Cortex of kidney (tissue), 1 donor: ENCODE measurements at places on chromosomes 5 and 9.

DNA sequence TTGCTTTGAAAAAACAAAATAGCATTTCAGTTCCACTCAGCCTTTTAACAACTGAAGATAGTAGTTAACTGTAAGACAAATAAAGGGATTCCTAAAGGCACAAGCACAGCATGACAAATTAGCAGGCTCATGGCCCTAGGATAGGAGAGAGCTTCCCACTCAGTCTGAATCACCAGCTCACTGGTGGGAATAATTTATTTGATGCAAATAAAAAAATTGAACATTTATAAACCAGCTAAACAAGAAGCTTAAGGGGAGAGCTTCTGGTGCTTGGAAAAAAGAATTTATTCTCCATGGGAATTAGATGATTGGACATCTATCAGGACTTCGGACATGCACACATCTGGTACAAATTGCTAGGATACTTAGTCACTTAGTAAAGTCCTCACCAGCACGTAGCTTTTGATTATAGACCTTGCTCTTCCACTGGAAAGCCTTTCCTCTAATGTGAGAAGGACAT lies 294.1 kb upstream of the TNC start:
- no peak for DNase-seq

DNA sequence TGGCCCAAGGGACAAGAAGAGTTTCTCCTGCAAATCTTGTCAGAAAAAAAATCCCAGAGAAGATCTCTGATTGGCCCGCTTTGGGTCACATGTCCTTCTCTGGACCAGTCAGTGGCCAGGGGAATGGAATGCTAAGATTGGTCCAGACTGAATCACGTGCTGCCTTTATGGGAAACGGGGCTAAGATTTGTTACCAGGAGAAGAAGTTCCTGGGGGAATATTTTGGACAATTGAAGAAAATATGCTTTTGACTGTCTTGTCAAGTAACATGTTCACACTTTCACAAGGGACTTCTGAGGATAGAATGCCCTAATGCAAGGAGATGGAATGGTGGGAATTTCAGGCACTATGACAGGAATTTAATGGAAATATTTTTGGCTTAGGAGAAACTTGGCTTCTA lies 74.1 kb upstream of the SH3PXD2B start:
- DNase-seq, result no peak

DNA sequence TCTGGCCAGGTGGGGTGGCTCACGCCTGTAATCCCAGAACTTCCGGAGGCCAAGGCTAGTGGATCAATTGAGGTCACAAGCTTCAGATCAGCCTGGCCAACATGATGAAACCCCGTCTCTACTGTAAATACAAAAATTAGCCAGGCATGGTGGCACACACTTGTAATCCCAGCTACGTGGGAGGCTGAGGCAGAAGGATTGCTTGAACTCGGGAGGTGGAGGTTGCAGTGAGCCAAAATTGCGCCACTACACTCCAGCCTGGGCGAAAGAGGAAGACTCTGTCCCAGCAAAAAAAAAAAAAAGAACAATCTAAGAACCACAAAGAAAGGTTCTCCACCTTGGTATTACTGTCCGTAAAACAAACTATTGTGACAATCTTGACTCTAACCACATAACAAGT lies 9.7 kb downstream of the MYO10 start:
- DNase-seq, result no peak

- DNase-seq, result no peak
Observed at GRCh38 chr5:172451771-172452197, 2.5 kb downstream of the SH3PXD2B start.

DNA sequence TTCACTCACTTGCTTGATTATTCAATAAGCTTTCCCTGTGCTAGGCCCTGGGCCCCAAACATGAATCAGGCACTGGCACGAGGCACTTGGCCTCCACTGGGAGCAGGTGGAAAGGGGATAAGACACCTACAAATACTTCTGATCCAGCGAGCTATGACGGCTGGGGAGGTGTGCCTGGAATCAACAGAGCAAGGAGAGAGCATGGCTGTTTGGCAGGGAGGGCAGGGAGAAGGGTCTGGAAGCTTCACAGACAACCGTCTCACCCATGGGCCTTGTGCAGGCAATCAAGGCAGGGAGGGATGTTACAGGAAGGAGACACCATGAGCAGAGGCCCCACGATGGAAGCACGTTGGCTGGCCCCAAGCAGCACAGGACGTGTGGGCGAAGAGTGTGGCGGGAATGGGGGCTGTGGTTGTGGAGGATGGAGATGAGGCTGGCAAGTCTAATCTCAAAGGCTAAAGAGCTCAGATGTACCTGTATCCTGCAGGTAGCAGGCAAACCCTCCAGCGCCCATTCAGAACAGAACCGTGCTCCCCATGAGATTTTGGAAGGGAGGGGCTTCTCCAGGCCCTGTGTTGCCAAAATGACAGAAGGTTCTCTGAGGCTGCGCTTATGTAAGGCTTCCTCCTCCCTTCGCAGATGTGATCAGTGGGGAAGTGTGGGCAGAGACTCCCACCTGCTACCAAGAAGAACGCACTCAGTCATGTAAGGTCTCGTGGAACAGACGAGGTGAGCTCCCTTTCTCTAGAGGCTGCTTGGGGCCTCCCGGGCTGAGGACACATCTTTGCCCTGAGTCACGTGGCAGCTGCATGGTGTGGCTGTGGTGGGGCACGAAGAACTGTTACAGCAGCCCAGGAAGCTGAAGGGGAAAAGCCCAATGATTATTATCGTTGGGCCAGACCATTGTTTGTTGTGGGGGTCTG lies 189.7 kb downstream of the DAB2IP start:
- no peak for DNase-seq

GRCh38 chr5:855771-856530 lies 5.2 kb upstream of the ZDHHC11 start:
- DNase-seq, result no peak

GRCh38 chr9:98821831-98822230 lies 14.4 kb downstream of the GALNT12 start:
- DNase-seq, result no peak

DNA sequence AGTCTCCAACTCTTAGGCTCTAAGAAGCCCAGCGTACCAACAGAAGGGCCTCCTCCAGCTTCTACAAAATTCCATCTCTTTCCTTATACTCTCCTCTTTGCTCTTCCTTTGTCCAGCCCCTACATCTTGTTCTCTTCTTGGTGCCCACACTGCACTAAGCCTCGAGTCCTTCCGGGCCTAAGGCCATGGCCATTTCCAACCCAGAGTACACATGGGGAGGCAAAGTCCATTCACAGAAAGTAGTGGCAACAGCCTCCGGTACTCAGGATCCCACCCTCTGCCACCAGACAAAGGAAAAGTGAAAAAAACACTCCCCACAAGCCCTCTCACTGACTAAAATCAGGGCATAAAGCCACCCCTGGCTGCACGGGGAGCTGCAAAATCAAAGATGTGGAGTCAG lies 60.3 kb downstream of the SAXO1 start:
- no peak for DNase-seq

DNA sequence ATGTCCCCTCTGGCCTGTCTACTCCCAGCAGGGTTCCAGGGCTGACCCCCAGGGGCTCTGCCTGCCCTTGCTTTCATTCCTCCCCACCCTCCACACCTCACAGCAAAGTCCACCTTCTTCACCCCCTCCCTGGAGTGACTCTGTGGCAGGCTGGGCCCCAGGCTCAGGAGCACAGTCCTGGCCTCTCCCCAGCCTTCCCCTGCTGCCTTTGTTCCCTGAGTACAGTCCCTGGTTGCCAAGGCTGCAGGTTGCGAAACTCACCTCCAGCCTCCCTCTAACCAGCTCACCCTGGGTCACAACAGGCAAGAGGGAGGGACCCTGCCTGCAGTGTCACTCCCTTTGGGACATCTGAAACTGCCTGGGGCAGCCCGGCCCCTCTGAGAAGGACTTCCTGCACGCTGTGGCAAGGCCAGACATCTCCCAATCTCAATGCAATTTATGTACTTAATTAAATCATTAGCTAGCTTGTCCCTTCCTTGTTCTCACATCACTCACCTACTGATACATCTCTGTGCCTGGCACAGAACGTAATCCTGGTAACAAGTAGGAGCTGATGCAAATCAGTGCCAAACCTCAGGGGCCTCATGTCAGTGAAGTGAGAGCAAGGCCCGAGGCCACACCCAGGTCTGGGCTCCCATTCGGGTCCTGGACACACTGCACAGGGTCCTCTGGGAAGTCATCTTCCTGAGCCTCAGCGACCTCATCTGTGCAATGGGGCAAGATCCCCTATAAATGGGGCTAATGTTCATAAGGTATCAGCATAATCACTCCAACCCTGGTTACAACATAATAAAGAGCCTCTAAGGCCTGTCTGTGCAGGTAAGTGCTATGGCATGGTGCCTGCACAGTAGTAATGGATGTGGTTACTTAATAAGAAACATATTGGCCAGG lies 27.3 kb upstream of the TRIM14 start:
- DNase-seq, result no peak

DNA sequence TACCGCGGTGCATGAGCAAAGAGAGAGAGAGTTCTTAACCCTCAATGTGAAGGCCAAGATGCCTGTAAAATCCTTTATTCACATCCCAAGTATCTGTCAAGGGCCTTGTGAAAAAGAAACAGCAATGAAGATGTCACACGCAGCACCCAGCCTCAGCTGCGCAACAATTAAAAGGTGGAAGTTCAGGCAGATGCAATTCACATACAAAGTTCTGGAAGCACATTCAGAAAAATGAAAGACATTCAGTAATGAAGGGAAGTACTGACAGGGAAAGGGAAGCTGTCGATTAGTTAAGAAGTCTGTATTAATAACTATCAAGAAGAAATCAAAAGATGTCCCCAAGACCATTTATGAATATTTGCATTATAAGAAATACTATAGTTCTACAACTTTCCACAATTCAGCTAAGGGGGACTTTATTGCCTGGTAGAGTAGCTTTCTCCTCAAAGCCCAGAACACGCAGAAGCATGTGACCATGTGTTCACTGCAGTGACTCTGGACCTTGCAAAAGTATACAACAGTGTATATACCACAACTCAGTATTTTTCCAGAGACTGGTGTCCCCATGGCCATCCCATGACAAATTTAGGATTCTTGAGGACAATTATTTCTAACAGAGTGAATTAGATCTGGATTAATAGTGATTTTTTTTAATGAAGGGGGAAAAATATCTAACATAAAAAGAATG lies 137.5 kb downstream of the CDK5RAP2 start:
- no peak for DNase-seq

GRCh38 chr9:34907044-34907443 lies 51.0 kb upstream of the PHF24 start:
- DNase-seq, result no peak

DNA sequence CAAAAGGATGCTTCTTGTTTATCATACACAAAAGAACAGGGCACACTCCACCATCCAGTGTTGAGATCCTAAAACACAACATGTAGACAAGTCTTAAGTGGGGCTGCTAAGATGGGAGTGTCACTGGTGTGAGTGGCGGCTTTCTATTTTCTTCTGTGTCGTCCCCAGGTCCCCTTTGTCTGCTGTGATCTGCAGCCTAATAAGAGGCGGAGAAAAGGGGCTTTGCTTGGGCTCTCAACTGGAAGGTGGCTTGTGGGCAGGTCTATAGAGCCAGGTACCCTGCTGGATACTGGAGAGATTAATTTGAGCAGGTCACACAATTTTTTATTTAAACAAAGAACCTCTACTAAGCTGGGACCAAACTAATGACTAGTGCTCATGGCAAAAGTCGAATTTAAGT lies 126.1 kb upstream of the SAP30L start:
- DNase-seq, result no peak

- no peak for DNase-seq
Observed at GRCh38 chr9:94613003-94613402, 19.4 kb upstream of the FBP2 start.

- DNase-seq, result no peak
Observed at GRCh38 chr9:2158111-2158610, 143.0 kb downstream of the SMARCA2 start.

- no peak for DNase-seq
Observed at GRCh38 chr9:91978740-91979414, 28.8 kb upstream of the ROR2 start.

DNA sequence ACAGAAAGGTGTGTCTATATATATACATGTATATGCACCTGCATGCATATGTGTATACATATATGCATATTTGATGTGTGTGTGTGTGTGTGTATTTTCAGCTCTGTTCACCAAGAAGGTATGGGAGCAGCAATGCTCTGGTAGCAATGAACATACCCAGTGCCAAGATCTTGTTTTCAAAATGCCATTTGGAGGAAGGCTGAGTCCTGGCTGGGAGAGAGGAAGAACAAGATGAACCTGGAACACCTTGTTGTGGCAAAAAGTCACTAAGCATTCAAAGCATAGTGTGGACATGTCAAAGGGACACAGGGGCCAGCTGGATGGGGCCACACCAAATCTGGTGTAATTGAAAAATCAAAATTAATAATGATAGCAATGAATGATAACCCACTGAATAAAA lies 31.8 kb upstream of the NEK6 start:
- DNase-seq, result no peak

DNA sequence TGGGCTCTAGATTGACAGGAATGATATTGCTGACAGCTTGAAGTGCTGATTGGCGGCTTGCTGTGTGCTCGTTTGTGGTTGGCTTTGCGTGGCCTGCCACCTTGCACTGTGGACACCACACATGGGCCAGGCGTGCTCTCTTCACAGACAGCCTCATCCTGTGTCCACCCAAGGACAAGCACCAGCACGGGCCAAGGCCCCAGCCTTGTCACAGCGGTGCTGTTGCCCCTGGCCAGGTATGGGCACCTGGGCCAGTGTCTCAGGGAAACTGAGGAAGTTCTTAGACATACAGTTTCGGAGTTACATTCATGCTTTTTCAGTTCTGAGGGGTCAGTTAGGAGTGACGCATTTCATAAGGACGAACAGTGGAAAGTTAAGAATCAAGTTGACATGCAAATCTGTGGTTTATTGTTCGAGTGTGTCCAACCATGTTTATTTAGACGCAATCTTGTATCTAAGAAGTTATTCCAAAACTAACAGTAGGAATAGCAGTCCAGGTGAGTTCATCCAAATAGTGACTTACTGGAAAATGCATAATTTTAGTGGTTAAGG lies 125.9 kb downstream of the EHMT1 start:
- DNase-seq, result no peak

- no peak for DNase-seq
Observed at GRCh38 chr5:178982941-178983340, 12.2 kb downstream of the GRM6 start.

GRCh38 chr9:120257483-120257882 lies 322.5 kb downstream of the CDK5RAP2 start:
- no peak for DNase-seq

DNA sequence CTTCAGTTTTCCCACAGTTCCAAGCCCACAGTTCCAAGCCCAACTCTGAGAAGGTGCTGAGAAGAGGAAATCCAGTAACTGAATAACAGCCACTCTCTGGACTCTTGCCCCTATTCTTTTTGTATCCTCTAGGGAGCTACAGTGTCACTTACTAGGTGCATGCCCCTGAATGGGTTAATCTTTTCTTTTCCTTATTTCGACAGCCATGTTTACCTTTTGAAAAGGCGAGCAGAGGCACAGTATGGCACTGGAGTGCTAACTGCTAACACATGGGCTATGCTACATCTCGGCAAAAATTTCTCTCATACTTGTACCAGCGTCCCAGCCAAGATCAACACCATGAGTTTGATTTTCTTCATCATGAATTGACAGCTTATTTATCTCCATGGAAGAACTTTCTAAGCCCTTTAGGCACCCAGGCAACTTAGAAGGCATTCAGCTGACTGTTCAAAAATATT lies 222.6 kb downstream of the EBF1 start:
- DNase-seq, result no peak
